CD8-positive, alpha-beta T cell (primary cell): ENCODE measurements at places on chromosomes 11 and 22. TPM values are rescaled to one million over a fixed set of nuclear protein-coding genes. Genes with fewer than 3 reads are reported as not detected.
A peak's percentile ranks its signal among the peaks of the same experiment; 100 is the strongest.

DNA sequence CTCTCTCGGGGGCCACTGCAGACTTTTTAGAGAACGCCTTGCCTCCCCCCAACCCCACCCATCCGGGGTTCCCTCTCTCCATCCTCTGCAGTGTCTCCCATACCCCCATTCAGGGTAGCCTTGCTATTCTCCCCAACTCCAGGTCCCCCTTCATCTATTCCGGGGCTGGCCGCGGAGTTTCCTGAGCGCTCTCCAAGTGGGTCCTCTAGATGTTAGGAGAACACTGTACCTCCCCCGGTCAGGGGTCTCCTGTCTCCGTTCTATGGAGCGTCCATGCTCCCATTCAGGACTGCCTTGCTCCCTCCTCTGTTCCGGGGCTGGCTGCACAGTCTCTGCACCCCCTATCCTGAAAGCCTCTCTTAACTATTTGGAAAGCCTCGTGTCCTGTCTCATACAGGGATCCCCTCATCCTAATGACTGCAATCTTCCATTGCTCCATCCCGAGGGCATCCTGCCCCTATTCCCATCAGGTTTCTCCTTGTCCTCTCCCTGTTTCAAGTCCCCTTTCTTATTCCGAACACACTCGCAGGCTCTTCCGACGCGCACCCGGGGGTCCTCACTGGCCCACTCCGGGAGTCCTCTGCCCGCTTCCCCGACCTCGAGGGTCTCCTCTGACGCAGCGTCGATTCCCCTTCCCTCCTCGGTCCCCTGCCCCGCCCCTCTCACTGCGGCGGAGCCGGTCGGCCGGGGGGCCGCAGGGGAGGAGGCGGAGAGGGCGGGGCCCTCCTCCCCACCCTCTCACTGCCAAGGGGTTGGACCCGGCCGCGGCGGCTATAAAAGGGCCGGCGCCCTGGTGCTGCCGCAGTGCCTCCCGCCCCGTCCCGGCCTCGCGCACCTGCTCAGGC is at the start of gene NEFH:
Gene NEFH, plus strand, starts transcription at position 802 of the 845 bp plus-strand sequence. CDS start 45 bp downstream, outside the sequence.
- DNase-seq = no peak

DNA sequence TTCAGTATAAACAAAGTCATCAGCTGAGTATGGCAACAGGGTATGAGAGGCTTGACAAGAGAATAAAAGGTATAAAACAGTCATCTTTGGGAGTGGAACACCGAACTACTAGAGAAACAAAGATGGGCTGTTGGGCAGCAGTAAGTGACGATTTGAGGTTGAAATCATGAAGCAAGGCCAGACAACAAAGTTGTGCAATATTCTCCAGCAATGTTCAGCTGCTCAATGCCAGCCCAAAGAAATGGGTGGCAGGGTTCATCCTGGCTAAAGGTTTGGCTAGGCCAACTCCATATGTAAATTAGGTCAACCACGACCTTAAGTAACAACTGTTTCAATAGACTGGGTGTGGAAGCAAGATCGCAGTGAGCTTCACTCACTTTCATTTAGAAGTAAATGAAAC is 6.2 kb downstream of the APIP start:
- no peak for DNase-seq

DNA sequence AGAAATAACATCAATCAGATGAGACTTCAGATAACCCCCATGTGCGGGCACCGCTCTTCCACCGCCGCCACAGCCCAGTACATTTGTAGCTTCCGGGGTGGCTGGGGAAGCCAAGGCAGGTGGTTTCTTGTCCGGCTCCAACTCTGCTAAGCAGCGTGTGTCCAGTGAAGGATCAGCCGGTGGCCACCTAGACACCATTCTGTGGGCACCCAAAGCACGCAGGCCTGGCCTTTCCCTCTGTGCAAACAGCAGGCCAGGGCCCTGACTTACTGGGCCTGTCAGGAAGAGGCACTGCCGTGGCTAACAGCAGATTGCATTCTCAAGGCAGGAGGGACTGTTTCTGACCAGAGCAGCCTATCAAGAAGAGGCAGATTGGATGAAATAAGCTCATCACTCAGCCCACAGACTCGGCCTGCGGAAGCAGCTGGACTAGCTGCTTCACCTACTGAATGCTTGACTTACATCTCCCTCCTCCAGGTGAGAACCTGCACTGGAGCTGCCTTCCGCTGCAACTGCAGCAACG is 74.8 kb downstream of the ETS1 start:
- DNase-seq = peak; percentile 47

- no peak for DNase-seq
These were observed 44.0 kb upstream of the RDX start for GRCh38 chr11:110340436-110340835.

DNA sequence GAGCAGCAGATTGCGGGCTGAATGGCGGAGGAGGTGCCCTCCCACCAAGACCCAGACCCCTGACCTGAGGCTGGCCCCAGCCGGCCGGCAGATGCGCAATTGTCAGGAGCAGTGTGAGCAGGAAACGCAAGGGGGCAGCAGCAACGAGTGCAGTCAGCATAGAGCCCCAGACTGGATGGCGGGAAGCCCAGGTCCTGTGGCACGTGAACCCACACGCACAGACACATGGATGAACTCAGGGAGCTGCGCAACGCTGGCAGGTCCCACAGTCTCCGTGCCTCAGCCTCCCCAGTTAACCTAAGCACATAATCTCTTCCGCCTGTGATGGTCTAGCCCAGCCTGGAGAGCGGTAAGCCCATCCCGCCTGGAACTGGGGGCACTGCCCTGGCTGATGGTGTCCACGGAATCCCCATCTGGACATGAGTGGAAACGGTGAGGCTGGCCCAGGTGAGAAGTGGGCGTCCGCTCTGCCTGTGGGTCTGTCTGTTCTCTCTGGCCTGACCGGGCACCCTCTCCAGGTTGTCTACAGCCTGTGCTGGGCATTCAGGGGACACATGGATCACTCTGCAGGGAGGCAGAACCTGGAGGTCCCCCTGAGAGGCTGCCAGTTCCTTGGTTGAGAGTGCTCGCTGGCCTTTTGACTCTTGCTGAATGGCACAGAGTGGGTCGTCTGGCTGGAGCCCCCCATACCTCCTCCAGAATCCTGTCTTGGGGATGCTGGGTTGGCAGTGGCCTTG is 626 bp upstream of the TBX10 start:
- DNase-seq = no peak

DNA sequence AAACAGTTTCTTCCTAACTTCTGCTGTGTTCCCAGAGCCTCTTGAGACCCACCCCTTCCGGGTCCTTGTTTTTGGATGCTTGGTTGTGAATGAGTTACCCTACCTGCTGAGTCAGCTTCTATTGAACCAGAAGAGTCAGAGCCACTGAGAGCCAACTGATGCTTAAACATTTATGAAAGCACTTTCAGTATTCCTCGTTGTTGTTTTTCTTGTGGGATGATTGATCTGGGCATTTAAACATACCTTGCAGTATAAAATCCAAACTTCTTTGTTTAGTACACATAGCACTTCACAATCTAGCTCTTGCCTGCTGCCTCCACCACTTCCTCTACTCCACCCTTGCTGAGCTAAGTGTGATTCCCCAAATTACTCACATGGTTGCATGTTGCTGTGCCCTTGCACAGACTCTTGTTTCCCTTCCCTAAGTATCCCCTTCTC is 5.5 kb downstream of the PRSS23 start:
- DNase-seq = peak; percentile 55

DNA sequence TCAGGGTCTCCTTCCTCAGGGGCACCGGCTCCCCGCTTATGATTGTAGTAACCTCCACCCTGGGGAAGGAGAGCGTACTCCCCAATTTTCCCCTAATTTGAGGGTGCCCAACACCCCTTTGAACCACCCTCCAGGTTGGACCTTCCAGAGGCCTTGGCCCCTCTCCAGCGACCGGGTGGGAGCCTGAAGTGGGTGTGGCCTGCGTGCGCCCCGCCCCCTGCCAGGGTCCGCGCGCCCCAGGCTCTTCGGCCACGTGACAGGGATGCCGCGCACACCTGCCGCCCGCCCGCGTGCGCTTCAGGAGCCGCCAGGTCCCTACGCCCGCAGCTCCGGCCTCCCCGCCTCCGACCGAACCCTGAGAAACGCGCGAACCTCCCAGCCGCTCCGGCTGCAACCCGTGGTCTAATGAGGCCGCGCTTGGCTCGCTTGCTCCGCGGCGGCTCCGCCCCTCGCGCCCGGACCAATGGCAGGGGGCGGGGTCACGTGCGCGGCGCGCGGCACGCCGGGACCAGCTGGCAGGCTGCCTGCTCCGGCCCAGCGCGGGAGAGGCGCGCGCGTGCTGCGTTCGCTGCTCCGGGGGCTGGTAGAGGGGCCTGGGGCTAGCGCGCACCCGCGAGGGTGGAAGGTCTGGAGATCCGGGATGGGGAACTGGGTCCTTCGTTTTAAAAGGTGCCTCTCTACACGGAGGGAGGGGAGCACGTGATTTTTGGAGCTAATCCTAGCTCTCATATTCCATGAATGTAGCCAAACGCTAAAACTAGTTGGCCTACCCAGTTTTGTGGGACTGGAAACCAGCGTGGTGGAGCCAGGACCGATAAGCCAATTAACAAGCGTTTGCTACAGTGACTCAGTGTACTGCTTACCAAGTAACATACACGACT is at the start of gene FOXRED2:
Gene FOXRED2, minus strand, starts transcription at position 404 of the 881 bp plus-strand sequence. CDS start 618 bp downstream, outside the sequence.
- peak; percentile 77 for DNase-seq

DNA sequence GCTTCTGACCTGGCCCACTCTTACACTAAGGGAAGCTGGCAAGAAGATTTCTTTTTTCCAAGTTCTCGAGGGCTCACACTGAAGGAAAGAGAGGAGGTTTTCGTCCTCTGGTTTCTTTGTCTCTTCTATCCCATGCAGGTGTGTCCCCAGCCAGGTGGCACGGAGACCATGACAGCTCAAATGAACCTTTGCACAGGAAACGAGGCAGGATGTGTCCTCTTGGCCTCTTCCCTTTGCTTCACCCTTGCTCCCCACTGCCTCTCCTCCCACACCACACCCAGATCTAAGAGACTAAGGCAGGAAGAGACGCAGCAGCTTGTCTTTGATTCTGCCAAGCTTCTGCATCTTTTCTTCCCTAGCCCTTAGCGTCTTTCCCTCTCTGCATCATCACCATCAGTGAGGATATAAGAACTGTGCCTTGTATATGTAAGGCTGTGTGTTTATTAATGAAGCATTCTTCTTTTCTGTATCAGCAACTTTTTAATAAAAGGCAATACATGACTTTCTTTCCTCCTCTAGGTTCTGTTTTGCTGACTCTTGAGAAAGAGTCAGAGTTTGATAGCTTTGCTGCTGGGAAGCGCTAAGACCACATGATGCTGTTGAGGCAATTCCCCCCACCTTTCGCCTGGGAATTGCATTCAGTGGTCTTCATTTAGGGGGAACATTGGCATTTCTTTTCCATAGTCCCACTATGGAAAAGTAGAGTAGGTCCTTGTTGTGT is 56.0 kb upstream of the PARVA start:
- no peak for DNase-seq

- DNase-seq = no peak
These were observed 167.6 kb downstream of the WT1 start for GRCh38 chr11:32267679-32268187.

GRCh38 chr11:68803766-68804165 is 38.0 kb downstream of the CPT1A start:
- DNase-seq = no peak

DNA sequence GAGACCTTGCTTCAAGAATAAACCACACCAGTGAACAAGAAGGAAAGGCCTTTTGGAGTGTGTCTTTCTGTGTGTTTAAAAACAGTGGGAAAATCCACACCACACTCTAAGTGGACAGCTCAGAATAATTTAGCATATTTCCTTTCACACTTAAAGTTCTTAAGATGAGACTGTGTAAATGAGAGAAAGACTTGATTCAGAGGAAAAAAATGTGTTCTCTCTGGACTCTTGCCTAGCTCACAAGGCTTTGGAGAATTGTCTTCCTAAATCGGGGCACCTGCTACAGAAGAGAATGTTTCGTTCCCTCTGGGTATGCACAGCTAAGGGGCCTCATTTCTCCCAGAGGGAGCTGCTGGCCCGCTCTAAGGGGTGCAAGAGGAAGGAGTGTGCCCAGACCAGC is 28.4 kb upstream of the CRTAM start:
- no peak for DNase-seq

- no peak for DNase-seq
These were observed 5.6 kb downstream of the AP1B1 start for GRCh38 chr22:29382580-29383302.

DNA sequence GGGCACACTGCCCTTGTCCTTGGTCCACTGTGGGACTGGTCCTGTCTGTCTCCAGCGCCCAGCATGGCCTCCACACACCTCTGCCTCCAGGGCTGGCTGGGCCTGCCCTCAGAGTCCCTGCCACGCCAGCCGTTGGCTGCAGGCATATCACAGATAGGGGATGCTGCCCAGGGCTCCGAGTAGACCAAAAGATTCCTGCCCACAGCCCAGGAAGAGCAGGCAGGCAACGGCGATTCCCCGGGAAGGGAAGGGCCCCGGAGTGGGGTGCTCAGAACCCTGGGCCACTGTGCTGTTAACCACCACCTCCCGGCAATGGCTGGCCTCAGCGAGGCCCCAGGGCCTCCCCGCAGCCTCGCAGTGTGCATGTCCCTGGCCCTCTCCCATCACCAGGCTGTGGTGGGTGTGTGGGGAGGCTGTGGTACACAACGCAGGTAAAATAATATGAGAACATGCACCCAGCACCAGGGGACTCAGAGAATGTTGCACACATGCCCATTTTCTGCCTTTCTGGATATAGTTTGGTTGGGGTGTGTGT is 2.2 kb downstream of the IFITM5 start:
- DNase-seq = no peak

GRCh38 chr11:102005306-102005705 is 41.9 kb upstream of the CFAP300 start:
- no peak for DNase-seq

- DNase-seq = no peak
These were observed 38.6 kb downstream of the SGSM3 start for GRCh38 chr22:40408718-40409612.

- no peak for DNase-seq
These were observed 87.3 kb downstream of the WNT11 start for GRCh38 chr11:76119032-76119431.

- peak; percentile 92 for DNase-seq
These were observed 1.2 kb upstream of the ZFP91 start for GRCh38 chr11:58577555-58578135.

DNA sequence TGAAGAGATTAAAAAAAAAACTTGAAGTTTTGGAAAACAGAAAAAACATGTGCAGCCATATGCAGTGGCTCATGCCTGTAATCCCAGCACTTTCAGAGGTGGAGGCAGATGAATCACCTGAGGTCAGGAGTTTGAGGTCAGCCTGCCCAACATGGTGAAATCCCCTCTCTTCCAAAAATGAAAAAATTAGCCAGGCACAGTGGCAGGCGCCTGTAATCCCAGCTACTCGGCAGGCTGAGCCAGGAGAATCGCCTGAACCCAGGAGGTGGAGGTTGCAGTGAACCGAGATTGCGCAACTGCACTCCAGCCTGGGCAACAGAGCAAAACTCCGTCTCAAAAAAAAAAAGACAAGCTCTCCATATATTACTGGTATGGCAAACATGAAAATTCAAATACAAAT is 7.6 kb downstream of the DLG2 start:
- DNase-seq = no peak

GRCh38 chr11:69321877-69322361 is 28.0 kb downstream of the MYEOV start:
- no peak for DNase-seq

The FXYD2 gene
- 9.1 TPM for total RNA-seq

The ENTHD1 gene
- not detected for total RNA-seq

The GANAB gene
- total RNA-seq = 184 TPM

The DEUP1 gene
- not detected for total RNA-seq

The MMP27 gene
- not detected for total RNA-seq

The SYT9 gene
- total RNA-seq = not detected

The SLC6A5 gene
- total RNA-seq = not detected

The PAMR1 gene
- not detected for total RNA-seq

The OR4A16 gene
- total RNA-seq = not detected
